Stimulated activated CD8-positive, alpha-beta memory T cell treated with anti-CD3 and anti-CD28 coated beads, Interleukin-4, amount 100 ng/mL, for 1 hour (primary cell): ENCODE measurements at places on chromosomes 16 and 17.

- no peak for DNase-seq
Observed at GRCh38 chr17:68710976-68711375, 109.8 kb upstream of the FAM20A start.

DNA sequence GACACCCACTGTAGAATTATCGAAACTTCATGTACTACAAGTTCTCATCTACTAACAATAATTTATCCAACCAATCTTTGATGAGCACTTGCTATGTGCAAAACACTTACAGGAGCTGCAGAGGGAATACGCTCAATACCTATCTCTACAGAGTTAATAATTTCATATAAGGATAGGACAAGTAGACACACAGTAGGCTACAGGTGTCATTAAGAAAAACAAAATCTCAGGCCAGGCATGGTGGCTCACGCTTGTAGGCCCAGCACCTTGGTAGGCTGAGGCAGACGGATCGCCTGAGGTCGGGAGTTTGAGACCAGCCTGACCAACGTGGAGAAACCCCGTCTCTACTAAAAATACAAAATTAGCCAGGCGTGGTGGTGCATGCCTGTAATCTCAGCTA is 91.3 kb upstream of the PLEKHM1 start:
- no peak for DNase-seq

GRCh38 chr17:47967607-47968252 is 3.2 kb upstream of the CDK5RAP3 start:
- no peak for DNase-seq

- no peak for DNase-seq
Observed at GRCh38 chr17:7047566-7047965, 3.7 kb upstream of the SLC16A11 start.

DNA sequence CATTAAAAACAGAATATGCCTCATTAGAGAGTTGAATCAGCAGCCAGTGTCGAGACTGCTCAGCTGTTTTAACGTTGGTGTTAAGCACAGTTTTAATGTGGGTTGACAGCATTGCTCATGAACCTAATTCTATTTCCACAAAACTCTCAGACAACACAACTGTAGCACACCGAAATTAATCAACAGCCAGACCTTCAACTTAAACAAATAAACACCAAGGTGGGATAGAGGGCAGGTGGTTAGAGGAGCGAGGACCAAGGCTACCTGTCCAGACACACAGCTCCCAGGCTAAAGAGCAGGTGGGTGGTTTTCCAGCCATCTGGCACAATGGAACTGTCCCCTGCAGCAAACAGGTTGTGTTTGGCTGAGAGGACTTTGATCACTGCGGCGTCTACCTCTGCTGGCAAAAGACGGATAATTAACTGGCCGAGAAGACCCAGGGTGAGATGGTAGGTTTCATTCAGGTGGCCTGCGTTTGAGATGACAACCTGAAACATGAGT is 69.6 kb upstream of the ATP2A3 start:
- no peak for DNase-seq

GRCh38 chr17:66373944-66374817 is 71.8 kb downstream of the PRKCA start:
- DNase-seq: peak; percentile 49

GRCh38 chr16:444027-444426 is 18.6 kb downstream of the RAB11FIP3 start:
- no peak for DNase-seq

GRCh38 chr17:67867591-67867990 is 42.3 kb downstream of the BPTF start:
- DNase-seq: no peak

GRCh38 chr17:53896047-53896446 is 73.3 kb downstream of the KIF2B start:
- DNase-seq: no peak

GRCh38 chr16:4322121-4323052 is 6.5 kb downstream of the GLIS2 start:
- no peak for DNase-seq

- no peak for DNase-seq
Observed at GRCh38 chr16:9602189-9602588, 510.7 kb downstream of the HAPSTR1 start.

- no peak for DNase-seq
Observed at GRCh38 chr16:28297308-28297707, 5.0 kb downstream of the SBK1 start.

DNA sequence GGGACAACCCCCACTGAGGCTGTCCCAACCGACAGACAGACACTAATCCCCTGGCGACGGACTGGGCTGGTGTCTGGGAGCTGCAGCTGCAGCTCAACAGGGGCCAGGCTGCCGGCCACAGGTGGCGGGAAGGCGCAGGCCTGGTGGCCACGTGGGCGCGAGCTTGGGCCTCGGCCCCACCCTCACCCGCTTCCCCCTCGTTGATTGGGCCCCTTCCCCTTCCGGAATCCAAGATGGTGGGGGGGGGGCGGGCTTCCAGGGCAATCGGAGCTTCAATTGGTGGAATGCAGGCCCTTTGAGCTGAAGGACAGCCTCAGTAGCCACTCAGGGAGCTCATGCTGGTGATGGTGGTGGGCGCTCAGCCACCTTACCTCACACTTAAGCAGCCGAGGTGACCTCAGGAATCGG is 8.7 kb upstream of the TBX4 start:
- DNase-seq: no peak

GRCh38 chr16:59971264-59971663 is 1237.1 kb upstream of the GOT2 start:
- no peak for DNase-seq

DNA sequence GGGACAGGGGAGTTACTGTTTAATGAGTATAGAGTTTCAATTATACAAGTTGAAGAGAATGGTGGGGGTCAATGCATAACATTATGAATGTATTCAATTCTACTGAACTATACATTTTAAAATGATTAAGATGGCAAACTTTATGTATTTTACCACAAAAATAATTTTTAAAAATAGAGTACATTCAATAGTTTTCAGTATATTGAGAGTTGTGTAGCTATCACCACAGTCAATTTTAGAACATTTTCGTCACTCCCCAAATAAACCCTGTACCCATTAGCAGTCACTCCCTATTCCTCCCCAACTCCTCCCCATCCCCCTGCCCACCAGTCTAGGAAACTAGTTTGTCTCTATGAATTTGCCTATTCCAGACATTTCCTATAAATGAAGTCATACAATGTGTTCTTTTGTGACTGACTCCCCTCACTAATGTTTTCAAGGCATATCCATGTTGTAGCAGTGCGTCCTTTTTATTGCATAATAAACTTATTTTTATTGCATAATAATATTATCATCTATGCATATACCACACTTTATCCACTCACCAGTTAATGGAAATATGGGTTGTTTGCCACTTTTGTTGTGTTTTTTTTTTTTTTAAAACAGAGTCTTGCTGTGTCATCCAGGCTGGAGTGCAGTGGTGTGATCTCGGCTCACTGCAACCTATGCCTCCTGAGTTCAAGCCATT is 52.5 kb upstream of the ERN1 start:
- DNase-seq: no peak

- DNase-seq: no peak
Observed at GRCh38 chr17:19760746-19761145, 12.6 kb upstream of the ALDH3A1 start.

- no peak for DNase-seq
Observed at GRCh38 chr17:76820039-76820438, 48.2 kb upstream of the MGAT5B start.

DNA sequence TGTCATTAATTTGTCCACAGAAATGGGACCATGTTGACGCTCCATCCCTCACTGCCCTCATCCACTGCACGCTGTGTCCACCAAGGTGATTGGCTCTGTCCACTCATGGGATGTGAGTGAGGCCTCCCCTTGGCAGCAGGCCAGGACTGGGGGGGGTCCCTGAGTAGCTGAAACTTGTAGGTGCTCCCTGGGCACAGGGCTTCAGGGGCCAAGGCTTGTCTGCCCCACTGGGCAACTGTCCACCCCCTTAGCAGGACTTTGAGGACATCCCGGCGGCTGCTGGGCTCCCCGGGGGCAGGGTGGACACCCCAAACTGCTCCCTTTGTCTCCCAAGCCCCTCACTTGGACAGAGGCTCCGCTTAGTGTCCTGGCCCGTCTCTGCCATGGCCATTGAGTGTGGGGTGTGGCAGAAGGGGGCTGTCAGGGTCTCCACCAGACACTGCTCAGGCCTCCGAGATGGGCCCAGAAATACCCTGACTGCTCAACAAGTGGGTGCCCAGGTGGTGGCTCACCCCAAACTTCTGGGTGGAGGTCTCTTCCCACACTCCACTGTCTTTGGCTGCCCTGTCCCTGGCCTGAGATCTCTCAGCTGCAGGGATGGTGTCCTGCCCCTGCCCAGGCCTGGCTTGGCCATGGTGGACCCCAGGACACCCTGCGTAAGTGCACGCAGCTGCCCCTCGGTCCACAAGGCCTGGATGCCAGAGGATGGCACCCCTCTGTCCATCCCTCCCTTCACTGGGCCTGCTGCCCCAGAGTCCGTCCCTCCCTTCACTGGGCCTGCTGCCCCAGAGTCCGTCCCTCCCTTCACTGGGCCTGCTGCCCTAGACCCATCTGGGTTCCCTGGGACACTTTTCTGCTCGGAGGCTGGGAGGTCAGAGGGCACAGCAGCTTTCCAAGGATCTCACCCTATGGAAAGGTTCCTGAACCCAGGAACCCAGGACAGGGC is 2.9 kb upstream of the RAB40C start:
- no peak for DNase-seq

- DNase-seq: no peak
Observed at GRCh38 chr16:88375996-88376834, 6.5 kb upstream of the ZNF469 start.

- no peak for DNase-seq
Observed at GRCh38 chr17:5135726-5136579, 20.1 kb downstream of the USP6 start.

DNA sequence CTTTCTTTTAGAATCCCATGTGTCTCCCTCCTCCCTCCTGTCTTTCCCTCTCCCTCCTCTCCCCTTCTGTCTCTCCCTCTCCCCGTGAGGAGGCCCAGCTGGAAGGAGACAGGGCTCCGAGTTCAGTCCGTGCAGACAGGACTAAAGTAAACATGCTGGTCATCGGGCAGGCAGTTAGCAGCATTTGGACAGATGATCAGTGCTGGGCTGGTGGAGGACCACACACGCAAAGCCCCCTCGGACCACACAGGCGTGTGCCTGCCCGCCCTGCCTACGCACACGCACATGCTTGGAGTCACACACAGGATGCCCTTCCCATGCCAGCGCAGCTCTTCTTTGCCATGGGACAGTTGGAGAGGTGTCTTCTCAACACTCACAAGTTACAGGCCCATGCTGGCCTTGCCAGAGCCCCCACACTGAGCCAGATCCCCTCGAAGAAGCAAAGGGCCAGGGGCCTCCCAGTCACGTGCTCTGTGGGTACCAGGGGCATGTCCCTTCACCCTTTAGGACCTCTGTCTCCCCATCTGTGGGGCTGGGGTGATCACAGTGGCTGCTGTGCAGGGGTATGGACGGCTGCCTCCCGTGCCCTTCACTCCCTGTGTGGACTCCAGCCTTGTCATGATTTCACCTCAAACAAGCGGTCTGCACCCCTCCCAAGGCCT is 215.7 kb upstream of the FOXF1 start:
- DNase-seq: no peak

DNA sequence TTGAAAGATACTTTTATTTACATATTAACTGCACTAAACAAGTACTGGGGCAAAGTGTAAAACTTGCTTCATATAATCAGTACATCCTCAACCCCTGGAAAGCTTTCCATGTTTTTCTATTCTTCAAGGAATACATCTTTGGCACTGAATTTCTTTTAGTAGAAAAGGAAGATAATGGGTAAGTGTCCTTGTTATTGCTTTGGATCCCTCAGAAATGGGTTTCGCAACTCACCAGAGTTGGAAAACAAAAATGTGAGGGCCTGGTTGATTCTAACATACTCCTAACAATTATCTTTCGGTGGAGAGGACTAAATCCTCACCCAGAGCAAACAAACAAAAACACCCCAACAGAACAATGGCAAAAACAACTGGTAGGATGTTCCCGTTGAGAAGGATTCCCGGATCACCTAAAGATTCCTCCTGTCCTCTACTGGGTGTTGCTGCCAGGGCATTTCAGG is 120.4 kb downstream of the PARN start:
- DNase-seq: no peak

DNA sequence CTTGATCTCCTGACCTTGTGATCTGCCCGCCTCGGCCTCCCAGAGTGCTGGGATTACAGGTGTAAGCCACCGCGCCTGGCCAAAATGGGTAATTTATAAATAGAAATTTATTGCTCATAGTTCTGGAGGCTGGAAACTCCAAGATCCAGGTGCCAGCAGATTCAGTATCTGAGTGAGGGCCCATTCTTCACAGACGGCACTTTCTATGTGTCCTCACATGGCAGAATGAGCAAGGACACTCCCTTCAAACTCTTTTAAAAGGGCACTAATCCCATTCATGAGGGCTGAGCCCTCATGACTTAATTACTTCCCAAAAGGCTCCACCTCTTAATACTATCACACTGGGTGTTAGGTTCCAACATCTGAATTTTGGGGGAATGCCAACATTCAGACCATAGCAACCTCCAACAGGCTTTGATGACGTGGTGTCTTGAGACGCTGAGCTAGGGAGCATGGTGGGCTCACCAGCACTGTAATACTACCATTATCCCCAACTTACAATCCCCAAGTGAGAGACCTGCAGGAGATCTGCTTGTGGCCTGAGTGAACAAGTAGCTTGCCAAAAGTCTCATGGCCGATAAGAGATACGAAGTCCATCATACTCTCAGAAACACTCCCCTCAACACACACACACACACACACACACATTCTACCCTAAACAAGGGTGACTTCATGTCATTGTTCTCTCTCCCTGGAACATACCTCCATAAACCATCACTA is 8.5 kb downstream of the CMTM4 start:
- no peak for DNase-seq

- no peak for DNase-seq
Observed at GRCh38 chr17:65101371-65101770, 35.8 kb upstream of the RGS9 start.

- DNase-seq: no peak
Observed at GRCh38 chr17:48240122-48240521, 132.6 kb downstream of the SNX11 start.

- no peak for DNase-seq
Observed at GRCh38 chr16:12906271-12906670, 4.9 kb downstream of the SHISA9 start.

DNA sequence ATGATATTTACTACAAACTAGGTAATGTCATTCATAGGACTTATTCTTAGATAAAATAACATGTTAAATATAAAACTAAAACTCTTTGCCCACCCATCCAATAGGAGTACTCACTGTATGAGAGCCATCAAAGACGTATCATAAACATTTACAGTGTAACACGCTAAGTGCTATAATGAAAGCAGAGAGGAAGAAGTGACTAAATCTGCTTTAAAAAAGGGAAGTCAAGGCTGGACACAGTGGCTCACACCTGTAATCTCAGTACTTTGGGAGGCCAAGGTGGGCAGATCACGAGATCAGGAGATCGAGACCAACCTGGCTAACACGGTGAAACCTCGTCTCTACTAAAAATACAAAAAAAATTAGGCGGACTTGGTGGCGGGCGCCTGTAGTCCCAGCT is 32.4 kb downstream of the SPAG9 start:
- no peak for DNase-seq
